ENCODE measurements at places on chromosomes 1 and 21.

- no peak for DNase-seq
Measured at GRCh38 chr1:63774617-63775417, 1.0 kb downstream of the ROR1 start.

DNA sequence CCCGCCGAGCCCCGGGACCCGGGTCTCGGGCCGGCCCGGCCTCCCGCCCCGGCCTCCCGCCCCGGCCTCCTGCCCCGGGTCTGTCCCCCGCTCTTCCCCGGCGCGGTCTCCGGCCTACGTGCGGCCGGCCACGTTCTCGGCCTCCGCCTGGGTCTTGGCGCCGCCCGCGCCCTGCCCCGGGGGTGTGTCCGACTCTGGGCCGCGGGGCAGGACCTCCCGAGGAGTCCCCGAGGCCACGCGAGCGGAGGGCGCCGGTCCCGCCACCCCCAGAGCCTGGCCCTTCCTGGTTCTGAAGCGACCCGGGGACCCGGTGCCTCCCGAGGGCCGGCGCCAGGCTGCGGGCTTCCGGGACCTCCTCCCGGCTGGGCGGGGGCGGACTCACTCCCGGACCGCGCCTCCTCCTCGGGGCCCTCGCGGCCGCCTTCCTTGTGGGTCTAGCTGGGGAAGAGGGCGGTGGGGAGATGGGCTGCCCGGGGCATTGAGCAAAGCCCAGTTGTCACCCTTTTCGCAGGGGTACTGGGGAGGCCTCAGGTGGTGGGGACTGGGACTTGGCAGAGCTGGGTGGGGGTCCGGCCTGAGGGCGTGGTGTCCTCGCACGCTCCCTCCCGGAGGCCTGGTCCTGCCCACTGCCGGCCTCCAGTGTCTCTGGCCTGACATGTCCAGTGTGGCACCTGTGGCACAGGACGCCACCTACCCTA lies 558 bp downstream of the PFKL start:
- no peak for DNase-seq

DNA sequence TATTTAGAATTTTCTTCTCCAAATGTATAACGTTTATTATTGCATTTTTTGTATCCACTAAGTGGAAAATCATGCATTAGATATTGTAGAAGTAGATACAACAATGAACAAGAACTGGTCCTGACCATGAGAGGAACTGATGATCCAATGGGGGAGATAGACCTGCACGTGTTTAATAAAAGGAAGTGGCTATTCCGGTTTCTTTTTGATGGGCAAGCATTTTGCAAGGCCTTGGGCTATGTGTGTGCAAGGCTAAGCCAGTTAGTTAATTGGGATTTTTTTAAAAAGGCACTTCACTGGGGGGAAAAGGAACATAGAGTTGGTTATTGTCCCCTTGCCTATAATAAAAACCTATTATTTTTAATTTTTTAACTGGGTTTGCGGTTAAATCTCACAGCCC lies 961 bp upstream of the VCAM1 start:
- no peak for DNase-seq

- no peak for DNase-seq
Measured at GRCh38 chr21:46507562-46507961, 48.9 kb downstream of the DIP2A start.
